Urothelium cell line (cell line): ENCODE measurements at places on chromosomes 1 and 21.

- peak; percentile 36 for DNase-seq
These were observed 3.3 kb upstream of the SNRPE start for GRCh38 chr1:203858055-203858454.

DNA sequence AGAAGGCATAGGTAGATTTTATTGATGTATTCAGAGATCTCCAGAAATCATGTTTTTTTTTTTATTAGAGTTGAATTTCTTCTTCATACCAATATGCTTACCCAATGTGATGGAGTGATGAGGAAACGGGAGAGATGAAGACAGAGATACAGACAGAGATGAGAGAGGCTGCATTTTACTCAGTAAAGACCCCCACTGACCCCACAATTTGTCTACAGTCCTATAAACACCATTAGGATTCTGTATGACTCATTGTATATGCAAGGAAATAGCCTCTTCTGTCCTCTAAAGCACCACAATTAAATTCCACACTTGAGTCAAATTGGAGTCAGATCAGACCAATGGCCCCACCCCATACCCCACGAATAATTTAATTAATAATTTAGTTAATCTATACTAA lies 44.0 kb downstream of the RUNX1 start:
- DNase-seq, result no peak

DNA sequence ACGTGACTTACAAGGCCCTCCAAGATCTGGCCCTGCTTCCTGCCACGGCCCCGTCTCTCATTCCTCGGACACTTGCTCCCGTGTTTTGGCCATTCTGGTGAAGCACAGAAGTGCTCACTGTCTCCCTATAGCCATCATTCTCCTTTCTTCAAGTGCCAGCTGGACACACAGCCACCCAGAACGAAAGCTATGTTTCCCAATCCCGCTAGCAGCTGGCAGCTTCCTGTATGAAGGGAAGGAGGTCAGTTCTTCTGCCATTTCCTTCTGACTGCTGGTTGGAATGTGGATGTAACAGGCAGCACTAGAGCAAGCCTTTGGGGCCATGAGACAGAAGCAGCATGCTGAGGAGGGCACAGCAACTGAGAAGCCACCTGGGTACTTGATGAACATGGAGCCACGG lies 82.8 kb downstream of the TGFBR3 start:
- DNase-seq, result no peak

DNA sequence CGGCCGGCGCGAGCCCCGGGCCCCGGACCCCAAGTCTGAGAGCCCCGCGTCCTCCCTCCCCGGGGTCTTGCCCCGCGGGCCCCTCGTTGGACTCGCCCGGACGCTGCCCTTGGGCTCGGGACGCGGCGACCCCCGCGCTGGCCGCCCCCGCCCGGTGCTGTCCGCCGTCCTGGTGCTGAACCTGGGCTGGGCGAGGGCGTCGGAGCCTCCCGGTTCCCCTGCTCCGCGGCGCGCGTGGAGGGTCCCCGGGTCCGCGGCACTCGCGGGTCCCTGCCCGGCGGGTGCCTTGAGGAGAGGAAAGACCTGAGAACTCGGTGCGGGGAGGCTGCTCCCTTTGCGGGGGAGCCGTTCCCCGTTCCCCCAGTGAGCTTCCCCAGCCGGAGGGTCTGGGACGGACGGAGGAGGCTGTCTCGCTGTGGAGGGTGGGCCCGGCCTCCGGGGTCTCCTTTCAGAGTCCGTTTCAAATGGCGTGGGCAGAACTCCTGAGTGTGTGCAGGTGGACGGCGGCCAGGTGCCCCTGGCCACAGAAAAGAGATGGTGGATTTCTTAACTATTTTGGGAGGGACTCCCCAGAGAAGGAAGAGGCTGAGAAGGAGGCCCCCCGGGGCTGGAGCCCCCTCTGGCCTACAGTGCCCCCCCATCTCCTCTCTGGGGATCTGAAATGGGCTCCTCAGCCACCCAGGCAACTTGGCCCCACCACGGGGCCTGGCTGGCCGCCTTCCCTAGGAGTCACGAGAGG lies 595 bp downstream of the GABRD start:
- DNase-seq, result peak; percentile 33

DNA sequence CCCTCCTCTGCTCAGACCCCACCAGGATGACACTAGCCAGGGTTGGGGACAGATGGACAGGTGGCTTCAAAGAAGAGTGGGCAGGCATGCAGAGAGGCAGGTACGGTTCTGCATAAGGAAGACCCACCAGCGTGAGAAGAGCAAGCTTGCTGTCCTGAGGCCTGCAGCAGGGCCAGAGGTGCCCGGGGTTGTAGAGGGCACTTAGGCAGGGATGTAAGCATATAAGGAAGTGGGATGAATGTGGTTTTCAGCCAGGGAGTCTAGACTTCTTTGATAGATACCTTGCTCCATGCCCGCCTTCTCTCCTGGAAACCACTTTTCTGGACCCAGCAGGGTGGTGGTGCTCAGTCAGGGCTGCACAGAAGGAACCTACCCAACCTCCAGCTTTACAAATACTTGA lies 1.4 kb downstream of the TTC39A start:
- no peak for DNase-seq

DNA sequence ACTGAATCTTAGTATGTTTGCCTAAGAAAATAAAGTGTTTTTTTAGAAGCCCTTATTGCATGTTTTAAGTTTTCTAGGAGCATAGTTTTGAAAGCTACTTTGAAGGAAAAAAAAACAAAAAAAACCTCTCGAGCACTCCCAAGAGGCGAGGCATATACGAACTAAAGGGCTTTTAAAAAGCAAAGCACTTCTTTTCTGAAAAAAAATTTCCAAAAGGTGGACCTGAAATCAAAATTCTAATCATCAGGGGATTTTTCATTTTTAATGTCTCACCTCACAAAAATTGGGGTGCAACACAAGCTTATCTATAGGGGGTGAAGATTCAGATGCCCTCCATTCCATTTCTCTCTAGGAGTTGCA lies 594 bp downstream of the GLMN start:
- no peak for DNase-seq

GRCh38 chr1:55399346-55399745 lies 184.2 kb upstream of the USP24 start:
- no peak for DNase-seq

GRCh38 chr21:31887391-31887841 lies 14.6 kb downstream of the HUNK start:
- DNase-seq, result no peak

GRCh38 chr1:178411756-178412399 lies 84.9 kb downstream of the CLEC20A start:
- DNase-seq, result no peak

- DNase-seq, result no peak
These were observed 122.0 kb downstream of the GLIS1 start for GRCh38 chr1:53616927-53617326.

DNA sequence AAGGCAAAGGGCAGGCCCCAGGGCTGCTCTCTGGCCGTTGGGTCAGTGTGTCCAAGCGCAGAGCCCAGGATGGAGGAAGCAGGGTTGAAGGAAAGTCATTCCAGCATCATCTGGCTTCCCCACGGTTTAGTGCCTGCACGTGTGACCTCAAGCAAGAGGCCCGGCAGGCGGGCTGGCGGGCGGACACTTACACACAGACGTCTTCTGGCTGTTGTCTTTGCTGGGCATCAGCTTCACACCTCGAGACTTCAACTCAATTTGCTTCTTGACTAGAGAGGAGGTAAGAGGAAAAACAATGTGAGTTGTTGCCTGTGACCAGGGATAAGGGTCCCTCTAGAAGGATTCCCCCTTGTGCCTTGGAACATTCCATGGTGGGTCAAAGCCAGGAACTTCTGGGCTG lies 38.4 kb upstream of the HMGB4 start:
- no peak for DNase-seq

- no peak for DNase-seq
These were observed 21.8 kb downstream of the MMEL1 start for GRCh38 chr1:2611031-2611501.

DNA sequence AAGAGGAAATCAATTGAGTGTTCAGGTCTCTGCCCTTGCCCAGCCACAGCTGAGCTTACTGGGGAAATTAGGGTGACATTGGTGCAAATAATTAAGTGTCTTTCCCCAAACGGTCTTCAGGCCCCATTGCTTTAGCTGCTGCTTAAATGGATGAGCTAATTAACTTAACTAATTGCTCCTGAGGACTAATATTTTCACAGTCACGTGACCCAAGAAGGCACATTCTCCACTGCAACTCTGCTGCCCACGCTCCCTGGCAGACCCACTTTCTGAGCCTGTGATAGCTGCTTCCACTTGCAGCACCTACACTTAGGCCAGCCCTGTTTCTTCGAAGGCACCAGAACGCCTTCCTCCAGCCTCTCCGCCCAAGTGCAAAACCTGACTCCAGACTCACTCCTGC lies 56.2 kb downstream of the SYT2 start:
- no peak for DNase-seq

GRCh38 chr1:55937840-55938375 lies 641.5 kb downstream of the PLPP3 start:
- no peak for DNase-seq

DNA sequence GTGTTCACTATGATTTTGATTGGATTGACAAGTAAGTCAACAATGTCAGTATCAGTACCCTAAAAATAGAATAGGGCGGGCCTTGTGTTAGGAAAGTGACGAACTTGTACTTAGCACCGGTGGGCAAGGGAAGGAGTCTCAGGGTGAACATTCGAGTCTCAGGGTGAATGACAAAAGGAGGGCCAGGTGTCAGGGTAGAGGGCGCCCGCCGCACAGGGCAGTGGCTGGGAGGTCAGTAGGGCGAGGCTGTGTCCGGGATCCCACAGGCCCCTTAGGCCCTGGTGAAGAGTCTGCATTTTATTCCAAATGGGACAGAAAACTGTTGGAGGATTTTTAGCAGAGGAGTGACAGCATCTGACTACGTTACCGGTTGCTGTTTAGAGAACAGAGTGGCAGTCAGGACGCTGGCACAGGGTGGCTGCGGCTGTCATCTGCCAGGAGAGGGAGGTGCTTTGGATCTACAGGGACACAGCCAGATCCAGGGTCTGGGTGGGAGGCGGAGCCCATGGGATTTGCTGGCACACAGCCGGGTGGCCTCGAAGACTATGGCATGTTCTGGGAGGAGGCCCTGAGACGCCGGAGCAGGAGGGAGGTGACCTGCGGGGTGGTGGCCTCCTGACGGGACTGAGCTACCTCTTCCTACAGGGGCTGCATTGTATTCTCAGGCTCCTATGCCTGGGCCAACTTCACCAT lies 11.0 kb downstream of the AGTRAP start:
- no peak for DNase-seq

DNA sequence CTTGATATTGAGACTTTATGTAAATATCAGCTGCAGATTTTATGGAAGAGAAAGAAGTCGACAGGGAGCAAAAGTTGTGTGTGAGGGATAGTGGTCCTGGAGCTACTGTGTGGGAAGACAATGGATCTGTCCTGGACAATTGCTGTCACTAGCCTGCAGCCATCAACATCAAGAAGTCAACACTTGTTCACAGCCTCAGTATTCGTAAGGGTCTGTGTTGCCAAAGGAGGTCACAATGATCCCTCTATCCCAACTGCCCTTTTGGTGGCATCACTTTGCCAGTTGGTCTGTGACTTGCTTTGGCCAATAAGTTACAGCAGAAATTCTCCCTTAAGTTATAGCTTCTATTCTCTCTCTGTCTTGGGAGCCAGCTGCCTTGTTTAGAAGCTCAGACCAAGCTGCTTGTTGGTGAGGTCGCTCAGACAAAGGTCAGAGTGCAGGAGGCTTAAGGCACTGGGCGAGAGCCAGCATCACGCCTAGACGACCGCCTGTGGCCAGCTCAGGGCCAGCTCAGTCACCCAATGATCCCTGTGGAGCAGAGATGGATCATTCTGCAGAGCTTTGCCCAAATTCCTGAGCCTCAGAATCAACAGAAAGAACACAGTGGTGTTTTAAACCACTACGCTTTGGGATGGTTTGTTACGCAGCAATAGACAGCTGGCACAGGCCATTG lies 134.9 kb downstream of the RHOU start:
- DNase-seq, result no peak

DNA sequence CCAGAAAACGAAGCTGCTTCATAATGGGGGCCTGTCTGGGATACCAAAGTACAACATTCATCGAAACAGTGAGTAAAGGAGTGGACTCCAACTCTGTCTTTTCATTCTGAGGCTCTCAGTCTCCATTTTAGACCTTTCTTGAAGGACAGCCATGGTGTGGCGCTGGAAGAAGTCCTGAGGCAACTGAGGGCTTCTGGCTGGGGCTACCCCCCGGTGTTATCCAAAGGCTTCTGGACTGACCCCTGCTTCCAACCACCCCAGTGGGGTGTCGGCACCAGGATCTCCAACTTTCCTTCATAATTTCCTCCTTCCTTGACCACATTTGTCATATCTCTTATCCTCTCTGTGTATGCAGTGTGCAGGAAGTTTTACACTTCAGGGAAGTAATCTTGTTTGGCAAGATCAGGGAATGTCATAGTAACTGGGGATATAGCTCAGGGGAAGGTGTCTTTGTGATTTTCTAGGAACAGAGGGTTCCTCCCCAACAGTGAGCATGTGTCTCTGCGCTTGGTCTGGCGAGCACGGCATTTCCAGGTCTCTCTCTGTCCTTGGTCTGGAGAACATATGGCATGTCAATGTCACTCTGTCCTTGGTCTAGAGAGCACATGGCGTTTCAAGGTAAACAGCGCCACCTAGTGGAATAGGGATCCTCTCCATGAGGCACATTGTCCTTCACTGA lies 19.4 kb upstream of the BSDC1 start:
- DNase-seq, result peak; percentile 53

DNA sequence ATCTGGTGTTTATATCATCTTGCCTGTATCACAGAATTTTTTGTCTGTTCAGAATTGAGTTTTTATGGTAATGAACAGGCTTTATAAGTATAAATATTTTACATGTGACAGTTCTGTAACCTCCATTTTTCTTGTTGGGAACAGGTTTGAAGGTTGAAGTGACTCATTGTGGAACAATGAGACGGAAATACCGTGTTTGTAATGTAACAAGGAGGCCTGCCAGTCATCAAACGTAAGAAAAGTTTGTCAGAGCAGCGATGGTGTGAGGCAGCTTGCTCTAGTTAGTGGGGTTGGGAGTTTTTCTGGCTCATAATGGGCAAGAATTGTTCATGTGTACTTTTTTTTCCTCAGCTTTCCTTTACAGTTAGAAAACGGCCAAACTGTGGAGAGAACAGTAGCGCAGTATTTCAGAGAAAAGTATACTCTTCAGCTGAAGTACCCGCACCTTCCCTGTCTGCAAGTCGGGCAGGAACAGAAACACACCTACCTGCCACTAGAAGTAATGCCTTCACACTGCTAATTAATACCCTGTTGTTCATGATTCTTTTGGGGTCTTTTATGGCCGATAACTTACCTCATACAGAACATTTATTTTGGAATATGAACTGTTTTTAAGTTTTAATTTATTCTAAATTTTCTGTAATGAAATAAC lies 75.2 kb upstream of the TEKT2 start:
- DNase-seq, result peak; percentile 73
